ENCODE measurements at places on chromosomes 13 and 19.

- DNase-seq, result no peak
Measured at GRCh38 chr13:33178209-33178840, 107.2 kb downstream of the STARD13 start.

- DNase-seq, result no peak
Measured at GRCh38 chr19:41955521-41955920, 3.6 kb downstream of the RABAC1 start.

GRCh38 chr13:21932996-21933395, 262.1 kb downstream of the FGF9 start:
- DNase-seq, result no peak

- no peak for DNase-seq
Measured at GRCh38 chr13:99740251-99740979, 231.2 kb downstream of the ZIC5 start.

GRCh38 chr13:99058527-99059495, 80.9 kb upstream of the DOCK9 start:
- no peak for DNase-seq

DNA sequence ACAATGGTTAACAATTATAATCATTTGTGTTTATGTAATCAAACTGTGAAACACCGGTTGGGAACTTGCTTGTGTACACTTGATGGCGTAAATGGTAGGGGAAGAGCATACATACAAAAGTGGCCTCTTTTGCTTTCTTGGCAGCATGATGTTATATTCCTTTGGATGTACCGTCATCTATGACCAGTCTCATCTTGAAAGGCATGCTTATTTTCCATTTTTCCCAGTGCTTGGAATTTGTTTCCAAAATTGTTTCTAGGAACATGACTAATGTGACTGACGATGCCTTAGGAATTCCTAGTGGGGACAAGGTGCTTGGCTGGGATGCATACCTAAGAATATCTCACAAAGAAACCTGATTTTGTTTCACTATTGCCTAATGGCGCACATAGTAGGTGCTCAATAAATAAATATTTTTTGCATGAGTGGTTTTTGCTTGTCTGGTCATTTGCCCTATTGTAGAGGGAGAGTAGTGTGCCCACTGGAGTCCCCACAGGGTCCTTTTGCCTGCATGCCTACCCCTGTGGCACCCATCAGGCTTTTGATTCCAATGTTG, 45.5 kb downstream of the SAE1 start:
- DNase-seq, result no peak

DNA sequence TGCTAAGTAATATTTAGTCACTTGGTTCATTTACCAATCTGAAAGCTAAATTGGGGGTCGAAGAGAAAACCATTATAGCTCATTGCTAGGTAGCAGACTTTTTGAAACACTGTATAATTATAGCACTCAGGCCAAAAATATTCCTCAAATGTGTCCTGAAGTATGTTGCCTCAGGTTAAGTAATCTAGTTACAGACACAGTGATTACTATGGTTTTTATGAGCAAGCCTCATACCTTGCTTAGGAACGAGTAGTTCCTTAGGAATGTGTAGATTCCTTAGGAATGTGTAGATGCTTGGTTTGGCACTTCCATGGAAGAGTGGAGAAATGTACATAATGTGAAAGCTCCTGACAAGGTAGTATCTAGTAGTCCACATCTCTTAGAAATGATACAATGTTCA, 387.5 kb downstream of the LMO7 start:
- DNase-seq, result no peak

- no peak for DNase-seq
Measured at GRCh38 chr13:98869408-98870090, 108.3 kb downstream of the DOCK9 start.

- no peak for DNase-seq
Measured at GRCh38 chr13:112702986-112703379, 13.1 kb downstream of the ATP11A start.

DNA sequence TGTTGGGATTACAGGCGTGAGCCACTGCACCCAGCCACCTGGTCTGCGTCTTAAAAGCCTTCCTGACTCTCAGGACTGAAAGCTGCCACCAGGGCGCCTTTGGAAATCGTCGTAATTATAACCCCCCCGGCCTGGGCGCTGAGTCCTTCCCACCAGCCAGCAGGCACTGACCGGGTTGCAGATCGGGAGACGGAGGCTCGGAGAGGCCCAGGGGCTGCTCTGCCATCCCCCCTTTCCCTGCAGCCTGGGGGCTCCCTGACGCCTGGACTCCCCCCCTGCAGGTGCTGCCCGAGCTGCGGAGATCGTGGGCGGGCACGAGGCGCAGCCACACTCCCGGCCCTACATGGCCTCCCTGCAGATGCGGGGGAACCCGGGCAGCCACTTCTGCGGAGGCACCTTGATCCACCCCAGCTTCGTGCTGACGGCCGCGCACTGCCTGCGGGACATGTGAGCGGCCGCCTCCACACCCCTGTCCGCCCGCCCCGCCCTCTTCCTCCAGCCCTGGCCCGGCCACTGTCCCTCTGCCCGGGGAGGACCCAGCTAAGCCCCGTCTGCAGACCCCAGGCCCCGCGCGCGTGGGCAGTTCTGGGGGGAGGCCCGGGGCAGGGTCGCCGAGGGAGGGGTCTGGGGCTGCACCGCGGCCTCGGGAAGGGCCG, 2.5 kb downstream of the PRTN3 start:
- DNase-seq, result no peak

- DNase-seq, result no peak
Measured at GRCh38 chr13:101917475-101917810, 465.0 kb downstream of the ITGBL1 start.

DNA sequence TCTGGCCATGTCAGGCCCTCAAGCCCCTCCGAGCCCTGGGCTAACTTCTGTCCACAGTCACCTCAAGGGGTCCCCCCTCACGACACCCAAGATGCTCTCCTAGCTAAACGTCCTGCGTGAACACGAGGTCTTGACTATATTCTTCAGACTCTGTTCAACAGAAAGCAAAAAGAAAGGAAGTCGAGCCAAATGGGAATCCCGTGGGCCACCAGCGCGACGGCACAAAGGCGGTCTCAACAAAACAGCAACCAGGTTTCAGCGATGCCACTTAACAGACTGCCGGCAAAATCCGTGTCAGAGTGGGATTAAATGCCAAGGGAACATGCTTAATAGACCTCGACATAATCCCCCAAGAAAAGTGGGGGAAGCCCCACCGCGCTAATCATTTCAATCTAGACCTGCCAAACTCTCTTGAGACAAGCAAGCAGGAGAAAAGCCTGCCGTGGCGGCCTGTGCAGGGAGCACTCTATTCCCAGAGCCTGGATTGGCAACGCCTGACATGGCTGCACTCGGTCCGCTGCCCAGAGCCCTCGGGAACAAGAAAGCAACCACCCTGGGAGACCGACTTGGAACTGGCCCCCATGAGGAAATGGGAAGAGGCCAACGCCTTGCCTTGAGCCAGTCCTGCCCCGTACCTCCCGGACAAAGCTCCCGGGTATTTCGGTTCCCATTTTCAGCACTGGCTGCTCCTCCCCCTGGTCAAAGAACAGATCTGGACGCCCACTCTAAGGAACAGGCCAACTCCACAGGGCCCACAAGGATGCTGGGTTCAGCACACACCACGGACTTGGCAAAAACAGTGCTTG, 16.0 kb downstream of the ZC3H4 start:
- no peak for DNase-seq

DNA sequence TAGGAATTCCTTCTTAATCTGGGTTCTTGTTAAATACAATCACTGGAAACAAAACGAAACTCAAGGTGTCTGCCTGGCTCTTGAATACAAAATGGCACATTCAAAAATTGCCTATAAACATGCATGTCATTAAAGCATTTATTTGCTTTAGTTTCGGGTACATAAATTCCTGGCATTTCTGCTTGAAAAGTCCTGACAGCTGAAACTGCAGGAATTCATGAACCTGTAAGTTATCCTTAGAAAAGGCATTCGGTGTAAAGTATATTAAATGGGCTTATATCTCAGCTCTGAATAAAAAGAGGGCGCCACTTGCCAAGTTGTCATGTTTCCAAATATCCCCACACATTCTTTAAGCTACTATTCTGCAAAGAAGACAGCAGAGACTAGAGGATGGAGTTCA, 32.9 kb downstream of the RXFP2 start:
- DNase-seq, result no peak

All from right forelimb (tissue), 1 donor.